HEK293T (cell line): ENCODE measurements at places on chromosomes 3 and 15.

- no peak for DNase-seq
These were observed 332.6 kb downstream of the PTPRG start for GRCh38 chr3:61893840-61894566.

GRCh38 chr3:43996379-43997301 is 245.0 kb upstream of the TOPAZ1 start:
- peak; percentile 35 for DNase-seq

GRCh38 chr3:12924437-12924836 is 83.1 kb upstream of the RPL32 start:
- DNase-seq: no peak

GRCh38 chr3:188239035-188239434 is 85.1 kb downstream of the LPP start:
- DNase-seq: no peak

DNA sequence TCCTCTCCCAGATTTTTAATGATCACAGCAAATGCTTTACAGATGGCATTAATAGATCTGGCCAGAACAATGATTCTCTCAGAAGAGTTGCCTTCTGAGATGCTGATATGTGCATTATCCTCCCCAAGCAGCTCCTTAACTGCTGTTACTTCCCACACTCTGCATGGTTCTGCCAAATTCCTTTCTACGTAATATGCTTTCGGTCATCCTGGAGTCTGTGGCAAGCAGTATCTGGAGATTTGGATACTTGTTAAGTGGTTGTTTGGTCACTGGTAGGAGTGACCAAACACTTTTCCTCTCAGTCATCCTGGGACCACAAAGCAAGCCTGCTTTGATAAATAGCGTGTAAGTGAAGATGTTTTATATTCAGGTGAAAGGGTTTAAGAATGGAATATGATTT is 71.1 kb upstream of the CCNL1 start:
- DNase-seq: no peak

GRCh38 chr3:129352650-129353588 is 74.2 kb downstream of the HMCES start:
- DNase-seq: no peak

- DNase-seq: no peak
These were observed 701.3 kb downstream of the EPHA3 start for GRCh38 chr3:89808680-89809197.

DNA sequence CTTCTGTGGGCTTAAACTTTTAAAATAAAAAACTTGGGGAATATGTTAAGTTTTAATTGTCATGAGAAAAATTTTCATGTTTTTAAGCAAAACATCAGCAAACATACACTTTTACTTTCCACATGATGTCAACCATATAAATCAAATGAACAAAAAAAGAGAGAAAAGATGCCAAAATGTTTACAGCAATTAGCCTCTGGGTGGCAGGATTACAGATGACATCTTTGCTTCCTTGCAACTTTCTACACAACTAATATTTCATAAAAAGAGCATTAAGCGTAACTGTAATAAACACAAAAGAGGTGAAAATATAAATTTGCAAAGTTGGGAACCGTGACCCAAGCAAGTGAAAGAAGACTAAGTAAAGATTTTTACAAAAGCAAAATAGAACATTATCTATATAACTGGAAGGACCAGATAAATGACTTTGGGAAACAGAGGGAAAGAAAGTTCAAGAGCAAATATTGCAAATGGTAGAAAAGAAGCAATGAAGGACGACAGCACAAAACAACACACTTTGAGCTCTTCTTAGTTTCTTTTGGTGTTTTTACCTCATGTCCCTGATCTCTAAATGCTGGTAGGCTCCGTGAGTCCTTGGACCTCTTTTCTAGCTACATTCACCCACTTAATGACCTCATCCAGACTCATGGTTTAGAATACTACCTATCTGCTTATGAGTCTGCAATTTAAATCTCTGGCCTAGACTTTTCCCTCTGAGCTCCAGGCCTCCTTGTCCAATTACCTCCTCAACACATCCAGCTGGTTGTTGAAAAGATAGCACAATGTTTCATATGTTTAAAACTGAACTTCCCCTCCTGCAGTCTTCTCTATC is 9.4 kb downstream of the TP53BP1 start:
- DNase-seq: no peak

GRCh38 chr3:4977853-4978203 is 1.4 kb upstream of the BHLHE40 start:
- no peak for DNase-seq

- no peak for DNase-seq
These were observed 224.1 kb downstream of the IGSF11 start for GRCh38 chr3:118810499-118811035.

DNA sequence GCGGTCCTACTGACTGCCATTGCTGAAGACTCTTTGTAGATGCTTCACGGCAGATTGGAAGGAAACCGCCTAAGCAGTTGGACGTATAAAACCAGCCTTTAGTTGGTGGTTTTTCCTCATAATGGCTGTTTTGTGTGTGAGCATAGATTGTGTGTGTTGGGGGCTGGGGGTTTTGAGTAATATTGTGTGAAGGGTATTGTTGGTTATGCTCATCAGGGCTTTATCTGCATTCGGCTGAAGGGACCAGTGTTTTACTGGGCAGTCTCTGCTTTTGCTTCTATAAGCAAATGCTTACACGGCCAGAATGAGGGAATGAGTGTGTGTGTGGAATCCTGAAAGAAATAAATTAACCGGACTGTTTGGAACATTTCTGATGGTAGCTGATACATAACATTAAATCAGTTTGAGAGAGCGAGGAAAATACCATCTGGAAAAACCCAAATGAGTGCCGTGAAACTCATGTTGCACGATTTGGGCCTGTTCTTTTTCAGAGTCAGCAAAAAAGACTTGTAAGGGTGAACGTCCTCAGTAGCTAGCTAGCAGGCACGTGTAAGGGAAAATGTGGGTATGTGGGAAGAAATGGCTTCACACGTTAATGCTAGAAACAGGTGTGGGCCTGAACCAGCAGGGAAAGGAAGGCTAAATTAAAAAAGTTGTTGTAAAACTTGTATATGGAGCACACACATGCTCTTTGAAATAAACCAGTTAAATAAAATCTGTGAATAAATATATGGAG is 1.9 kb downstream of the MITF start:
- no peak for DNase-seq

GRCh38 chr3:66666362-66666761 is 165.5 kb upstream of the LRIG1 start:
- no peak for DNase-seq

GRCh38 chr3:181630853-181631252 is 80.9 kb upstream of the SOX2 start:
- no peak for DNase-seq

DNA sequence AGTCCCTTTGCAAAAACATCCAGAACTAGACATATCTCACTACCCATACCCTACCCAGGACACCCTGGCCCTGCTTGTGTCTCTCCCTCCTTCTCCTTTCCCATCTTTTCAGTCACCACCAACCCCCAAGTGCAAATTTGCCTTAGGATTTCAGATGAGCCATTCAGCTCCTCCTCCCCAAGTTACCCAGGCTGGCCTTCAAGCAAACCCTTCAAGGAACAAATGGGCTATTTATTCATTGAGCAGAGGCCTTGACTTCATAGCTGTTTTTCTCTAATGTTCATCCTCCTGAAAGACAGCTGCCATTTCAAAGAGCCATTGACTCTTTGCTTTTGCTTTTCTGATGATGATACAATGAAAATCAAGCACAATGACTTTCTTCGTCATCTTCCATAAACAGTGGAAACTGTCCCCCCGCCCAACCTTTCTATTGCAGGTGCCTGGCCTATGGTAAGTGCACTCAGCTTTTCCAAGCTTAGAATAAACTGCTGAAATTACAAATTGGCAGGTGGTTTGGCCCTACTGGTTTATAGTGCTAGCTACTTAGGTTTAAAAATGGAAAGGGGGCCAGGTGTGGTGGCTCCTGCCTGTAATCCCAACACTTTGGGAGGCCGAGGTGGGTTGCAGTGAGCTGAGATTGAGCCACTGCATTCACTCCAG is 26.1 kb upstream of the KLHL6 start:
- no peak for DNase-seq

DNA sequence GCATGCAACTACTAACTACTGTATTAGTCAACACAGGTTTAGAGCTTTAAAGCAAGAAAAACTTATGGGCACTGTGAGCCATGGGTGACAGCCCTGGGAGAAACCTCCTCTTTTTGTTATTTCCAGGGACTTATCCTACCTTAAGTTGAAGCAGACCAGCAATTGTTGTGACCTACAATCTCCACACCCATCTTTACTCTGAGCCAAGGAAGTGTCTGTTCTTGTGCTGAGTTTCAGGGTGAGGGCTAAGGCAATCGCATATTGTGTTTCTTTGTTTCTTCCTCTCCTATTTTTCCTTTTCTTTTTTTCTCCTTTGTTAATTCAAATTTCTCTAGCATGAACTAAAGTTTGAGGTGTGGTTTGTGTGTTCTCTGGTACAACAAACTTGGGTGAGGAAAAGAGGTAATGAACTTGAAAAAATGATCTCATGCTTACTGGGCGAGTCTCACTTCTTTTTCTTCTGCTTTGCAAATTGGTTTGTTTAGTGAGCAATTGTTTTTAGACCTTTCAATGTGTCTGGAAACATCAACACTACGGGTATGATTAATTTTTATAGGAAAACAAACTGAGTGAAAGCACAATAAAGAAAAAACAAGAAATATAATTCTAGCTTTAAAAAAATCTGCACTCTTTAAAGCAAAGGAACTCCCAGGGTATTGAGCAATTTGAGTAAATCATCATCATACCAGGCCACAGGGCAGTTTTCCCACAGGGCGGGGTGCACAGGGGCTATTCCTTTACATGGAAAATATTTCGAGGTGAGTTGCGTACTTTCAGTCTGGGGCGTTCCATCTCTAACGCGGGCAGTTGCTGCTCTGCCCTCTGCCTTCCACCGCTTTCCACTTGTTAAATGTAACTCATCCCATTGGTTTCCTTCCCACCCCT is 2.7 kb downstream of the UPK1B start:
- DNase-seq: no peak

DNA sequence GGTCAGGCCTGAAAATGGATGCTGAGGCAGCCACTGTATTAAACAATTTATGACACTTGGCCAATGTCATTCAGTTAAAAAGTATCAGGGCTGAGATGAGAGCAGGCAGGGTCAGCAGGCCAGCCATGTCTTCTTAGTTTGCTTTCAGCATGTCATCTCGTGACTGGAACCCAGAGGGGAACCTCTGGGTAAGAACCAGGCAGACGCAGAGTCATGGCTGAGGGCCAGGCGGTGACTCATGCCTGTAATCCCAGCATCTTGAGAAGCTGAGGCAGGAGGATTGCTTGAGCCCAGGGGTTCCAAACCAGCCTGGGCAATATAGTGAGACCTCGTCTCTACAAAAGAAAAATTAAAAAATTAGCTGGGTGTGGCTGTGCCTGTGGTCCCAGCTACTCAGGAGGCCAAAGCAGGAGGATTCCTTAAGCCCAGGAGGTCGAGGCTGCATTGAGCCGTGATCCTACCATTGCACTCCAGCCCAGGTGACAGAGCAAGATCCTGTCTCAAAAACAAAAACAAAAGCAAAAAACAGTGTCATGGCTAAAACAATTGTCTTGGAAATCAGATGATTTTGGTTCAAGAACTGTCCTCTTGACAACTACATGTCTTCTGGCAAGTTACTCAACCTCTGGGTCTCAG is 11.7 kb downstream of the BCL2L10 start:
- DNase-seq: no peak

DNA sequence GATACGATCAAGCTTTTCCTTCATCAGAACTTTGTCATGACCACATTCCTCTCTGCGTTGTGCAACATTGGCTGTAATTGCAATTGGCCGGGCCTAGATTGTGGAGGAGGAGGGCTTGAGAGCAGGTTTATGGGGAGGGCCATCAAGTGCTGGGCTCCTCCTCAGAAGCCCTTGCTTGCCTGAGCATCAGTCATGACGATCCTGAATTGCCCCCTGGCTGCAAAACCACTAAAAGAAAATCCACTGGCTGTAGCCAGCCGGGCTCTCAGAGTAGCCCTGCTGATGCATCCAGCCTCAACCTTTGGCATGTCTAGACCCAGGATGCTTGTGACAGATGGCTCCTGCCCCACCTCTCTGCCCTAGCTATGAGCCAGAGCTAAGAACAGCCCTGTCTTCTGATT is 13.4 kb upstream of the TRH start:
- no peak for DNase-seq

GRCh38 chr3:35296533-35296932 is 342.8 kb upstream of the ARPP21 start:
- DNase-seq: no peak

- no peak for DNase-seq
These were observed 632.7 kb downstream of the CADM2 start for GRCh38 chr3:85591451-85591850.
